Astrocyte of the spinal cord (primary cell): ENCODE measurements at places on chromosomes 3 and 15.

- DNase-seq = no peak
Measured at GRCh38 chr3:74066456-74066855, 441.7 kb upstream of the PDZRN3 start.

DNA sequence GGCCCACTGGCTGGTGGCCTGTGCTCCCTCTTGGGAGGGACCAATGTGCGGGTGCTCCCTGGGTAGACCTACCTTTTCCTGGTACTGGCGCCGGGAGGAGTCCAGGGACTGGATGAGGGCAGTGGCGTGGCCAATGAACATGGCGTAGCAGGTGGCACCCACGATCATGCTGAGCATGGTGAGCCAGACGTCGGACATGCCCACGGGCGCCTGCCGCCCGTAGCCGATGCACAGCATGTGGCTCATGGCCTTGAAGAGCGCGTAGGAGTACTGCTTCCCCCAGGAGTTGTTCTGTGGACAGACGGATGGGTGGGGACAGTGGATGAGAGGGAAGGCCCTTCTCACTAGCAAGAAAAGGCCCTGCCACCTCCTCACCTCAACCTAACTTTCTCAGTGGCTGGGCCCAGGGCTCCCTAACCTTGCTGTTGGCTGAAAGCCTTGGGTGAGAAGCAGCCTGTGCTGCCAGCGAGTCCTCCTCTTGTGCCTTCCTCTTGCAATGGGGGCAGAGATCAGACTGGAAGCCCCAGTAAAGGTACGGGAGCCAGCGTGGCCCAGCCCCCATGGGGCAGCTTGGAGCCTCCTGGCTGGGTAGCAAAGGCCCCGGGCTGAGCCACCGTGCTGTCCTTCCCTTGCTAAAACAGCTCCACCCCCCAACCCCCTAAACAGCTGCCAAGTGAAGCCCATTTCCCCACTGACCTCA lies 39.1 kb downstream of the HCN4 start:
- DNase-seq = no peak

DNA sequence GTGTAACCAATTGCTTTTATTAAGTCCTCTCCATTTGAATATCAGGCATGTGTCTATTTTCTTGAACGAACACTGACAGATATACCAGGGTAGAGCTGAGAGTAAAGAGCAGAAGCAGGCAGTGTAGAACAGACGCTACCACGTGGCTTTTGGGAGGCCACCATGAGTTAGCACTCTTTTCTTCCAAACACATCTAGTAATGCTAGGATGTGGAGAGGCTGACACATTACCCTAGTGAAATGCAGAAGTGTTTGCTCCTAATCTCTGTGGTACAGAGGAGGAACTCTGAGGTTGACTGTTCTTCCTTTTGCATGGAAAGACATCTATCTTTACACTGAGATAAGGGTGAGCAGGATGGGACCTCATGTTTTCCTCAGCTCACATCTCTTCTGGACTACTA lies 216.3 kb downstream of the SATB1 start:
- DNase-seq = no peak

DNA sequence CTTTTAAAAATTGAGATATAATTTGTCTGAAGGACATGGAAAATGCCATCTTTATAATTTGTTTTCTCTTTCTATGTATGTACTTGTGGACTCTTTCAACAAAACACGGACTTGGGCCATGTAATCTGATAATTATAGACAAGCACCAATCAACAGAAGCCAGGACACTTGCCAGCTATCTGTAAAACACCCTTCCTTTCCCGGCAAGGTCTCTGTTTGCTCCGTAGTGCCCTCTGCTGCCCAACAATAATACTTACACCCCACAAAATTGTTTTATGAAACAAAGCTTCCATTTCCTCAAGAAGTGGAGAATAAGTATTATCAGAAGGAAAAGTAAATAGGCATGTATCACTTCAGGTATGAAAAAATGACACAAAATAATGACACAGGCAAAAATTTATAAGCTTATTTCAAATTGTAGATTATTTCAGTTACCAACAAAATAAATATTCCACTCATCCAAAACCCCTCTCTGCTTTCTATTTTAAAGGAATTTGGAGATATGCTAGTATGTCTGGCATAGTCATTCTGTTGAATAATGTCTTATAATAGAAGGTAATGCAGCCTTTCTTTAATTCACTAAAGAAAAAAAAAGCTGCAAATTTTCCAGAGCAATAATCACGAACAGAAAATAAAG lies 32.8 kb downstream of the MYH15 start:
- peak; percentile 76 for DNase-seq

GRCh38 chr3:13146643-13147143 lies 73.5 kb upstream of the IQSEC1 start:
- DNase-seq = no peak

- DNase-seq = no peak
Measured at GRCh38 chr3:89624494-89624893, 517.1 kb downstream of the EPHA3 start.
